ENCODE measurements at places on chromosomes 1 and 21.

DNA sequence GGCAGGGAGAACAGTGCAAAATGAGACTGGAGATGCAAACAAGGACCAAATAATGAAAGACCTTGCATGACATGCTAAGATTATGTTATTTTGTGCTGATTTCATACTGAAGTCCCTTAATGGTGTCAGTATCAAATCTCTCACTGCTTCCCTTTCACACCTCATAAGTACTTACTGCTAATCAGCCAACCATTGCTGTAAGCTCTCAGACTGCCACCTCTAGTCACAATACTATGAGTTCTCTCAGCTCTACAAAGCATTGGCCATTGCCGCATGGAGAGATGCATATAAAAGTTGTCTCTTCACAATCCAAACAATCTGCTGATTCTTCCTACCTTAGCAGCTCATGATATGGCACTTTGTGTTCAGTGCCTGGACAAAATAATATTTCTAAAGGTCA is 375.4 kb downstream of the LTN1 start:
- no peak for DNase-seq

- DNase-seq = peak; percentile 17
Observed at GRCh38 chr1:231390071-231390470, 32.0 kb downstream of the EGLN1 start.

DNA sequence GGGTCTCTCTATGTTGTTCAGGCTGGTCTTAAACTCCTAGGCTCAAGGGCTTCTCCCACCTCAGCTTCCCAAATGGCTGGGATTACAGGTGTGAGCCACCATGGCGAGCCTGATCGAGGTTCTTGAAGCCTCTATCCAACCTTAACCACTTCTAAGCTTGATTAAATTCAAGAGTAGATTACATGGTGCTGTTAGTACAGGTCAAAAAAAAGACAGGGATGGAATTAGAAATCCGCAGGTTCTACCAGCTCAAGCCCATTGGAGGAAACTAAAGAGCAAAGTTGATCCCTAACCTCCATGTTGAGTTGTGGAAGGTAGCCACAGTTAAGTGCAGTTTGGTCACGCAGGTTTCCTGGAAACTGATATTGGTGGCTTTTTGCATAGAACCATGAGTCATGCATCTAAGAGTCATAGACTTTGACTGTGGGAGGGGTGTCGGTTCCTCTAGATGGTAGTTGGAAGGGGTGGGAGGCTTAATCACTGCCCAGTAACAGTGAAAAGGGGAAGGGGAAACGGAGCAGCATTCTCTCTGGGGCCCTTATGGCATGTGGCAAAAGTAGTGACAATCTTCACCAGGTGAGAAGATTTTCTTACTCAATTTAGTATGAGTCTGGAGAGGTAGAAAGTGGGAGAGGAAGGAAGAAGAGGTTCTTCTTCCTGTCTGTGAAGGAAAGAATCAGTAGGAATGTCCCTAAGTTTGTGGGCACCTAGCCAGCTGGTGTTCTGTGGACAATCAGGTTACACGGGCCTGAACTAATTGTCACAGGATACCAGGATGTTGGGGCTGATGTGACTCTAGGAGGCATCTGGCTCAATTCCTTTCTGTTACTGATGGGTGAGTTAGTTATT is 7.0 kb downstream of the CD53 start:
- DNase-seq = peak; percentile 82

- no peak for DNase-seq
Observed at GRCh38 chr1:226603858-226604559, 55.4 kb downstream of the STUM start.

DNA sequence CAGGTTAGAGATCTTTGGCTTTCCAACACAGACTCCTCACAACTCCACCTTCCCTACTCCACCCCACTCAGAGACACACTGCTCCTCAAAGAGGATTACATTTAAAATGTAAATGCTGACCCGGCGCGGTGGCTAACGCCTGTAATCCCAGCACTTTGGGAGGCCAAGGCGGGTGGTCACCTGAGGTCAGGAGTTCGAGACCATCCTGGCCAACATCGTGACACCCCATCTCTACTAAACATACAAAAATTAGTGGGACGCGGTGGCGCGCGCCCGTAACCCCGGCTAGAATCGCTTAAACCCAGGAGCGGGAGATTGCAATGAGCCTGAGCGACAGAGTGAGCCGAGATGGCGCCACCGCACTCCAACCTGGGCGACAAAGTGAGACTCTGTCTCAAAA is 1.8 kb upstream of the ANP32E start:
- no peak for DNase-seq

DNA sequence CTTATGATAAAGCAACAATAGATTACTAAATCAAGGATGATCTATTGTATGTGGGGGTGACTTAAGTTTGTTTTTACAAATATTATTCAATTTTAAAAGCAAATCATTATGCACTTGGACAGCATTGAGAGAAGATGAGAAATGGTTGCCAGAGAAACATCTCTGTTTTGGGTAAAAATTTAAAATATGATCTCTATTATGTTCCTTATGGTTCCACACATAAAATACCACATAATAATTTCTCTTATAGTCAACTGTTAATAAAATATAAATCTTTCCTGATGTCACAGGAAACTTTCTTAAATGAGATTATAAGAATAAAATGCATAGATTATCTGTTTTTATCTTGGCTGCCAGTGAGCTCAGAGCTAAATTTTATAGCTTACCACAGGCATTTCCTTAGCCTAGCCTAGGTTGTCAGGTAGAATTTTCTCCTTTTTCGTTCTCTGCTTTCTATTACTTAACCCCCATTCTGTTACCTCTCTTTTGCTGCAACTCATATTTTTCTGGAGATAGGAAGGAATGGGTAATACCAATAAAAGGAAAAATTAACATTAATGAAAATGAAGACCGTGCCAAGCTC is 109.7 kb downstream of the TGFB2 start:
- no peak for DNase-seq

DNA sequence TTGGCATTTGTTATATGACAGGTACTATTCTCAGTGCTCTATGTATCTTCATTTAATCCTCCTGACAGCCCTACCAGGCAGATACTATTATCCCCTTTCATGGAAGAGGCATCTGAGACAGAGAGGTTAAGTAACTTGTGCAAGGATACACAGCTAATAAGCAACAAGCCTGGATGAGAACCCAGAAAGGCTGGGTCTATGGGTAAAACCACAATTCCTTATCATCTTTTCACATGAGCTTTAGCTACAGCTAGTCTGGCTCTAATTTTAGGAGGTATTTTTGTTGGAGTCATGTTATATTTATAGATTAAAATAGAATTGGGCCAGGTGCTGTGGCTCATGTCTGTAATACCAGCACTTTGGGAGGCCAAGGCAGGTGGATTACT is 27.7 kb downstream of the DNTTIP2 start:
- no peak for DNase-seq

GRCh38 chr1:212188599-212189351 is 96.4 kb upstream of the PPP2R5A start:
- no peak for DNase-seq

DNA sequence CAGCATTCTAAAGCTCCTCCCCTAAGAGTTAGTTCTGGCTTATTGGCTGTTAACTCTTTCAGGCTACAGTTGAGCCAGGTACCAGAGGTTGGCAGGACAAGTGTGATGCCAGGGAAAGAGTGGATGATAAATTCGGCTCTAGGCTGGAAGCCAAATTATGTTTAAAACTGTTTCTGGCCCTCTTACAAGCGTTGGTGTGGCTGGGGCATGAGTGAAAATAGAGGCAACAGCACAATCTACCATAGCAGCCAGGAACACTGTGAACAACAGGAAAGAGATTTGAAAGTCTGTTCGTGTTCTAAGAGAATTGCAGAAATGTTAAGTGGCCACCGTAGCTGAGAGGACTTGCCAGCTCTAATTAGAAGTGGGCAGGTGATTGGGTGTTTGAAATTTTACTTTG is 84.2 kb downstream of the CDC7 start:
- no peak for DNase-seq

DNA sequence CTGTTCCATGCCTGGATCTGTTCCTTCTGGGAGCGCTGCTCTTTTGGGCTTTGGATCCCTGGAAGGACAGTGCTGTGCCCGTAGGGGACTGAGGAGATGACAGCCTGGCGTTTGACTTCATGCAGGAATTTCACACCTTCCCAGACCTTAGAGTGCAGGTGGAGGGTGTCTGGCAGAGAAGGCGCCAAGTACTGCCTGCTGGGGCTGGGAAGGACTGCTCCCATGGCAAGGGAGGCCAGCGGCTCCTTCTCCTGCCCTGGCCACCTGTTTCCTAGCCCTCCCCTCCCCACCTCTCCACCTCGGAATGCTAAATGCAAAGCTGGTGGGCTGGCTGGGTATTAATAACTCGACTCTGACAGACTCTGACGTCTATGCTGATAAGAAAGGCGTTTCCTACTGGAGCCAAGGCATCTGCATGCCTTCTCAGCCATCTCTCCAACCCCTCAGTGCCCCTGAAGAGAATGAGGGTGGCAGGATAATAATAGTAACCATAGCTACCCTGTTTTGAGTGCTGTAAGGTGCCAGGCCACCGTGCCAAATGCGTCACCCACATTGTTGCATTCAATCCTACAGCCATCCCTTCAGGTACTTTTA is 17.5 kb upstream of the PDIK1L start:
- no peak for DNase-seq

GRCh38 chr1:196951711-196952394 is 8.3 kb downstream of the CFHR2 start:
- DNase-seq = no peak

DNA sequence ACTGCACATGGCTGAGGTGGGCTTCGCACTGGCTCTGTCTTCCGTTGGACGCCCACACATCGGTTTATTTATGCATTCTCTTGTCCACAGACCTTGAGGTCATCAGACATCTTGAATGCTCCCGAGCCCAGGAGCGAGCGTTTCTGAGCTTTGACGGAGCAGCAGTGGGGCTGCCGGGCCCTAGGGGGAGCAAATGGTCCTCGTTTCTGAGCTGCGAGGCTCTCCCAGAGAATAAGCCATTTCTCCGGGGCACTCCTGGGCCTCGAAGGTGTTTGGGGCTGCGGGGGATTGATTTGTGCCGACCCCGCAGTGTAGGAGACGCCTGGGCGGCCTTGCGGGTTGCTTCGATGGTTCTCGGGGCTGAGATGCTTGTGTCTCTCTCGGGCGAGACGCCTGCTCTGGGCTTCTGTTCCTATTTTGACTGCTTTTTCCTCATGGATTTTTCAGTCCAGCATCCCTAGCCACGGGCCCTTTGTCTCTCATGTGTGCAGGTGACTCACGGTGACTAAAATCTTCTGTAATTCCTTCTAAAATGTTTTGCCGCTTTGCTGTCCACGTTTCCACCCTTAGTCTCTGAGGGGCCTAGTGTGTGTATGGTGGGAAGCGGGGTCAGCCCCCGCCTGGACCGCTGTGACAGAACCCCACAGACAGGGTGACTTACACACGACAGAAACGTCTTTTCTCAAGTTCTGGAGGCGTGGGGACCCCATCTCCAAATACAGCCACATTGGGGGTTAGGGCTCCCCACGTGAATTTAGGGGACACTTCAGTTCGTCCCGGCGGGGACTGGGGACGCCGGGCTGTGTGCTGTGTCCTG is 62.1 kb downstream of the FAAP20 start:
- no peak for DNase-seq

GRCh38 chr1:77673716-77674355 is 8.6 kb downstream of the ZZZ3 start:
- no peak for DNase-seq

DNA sequence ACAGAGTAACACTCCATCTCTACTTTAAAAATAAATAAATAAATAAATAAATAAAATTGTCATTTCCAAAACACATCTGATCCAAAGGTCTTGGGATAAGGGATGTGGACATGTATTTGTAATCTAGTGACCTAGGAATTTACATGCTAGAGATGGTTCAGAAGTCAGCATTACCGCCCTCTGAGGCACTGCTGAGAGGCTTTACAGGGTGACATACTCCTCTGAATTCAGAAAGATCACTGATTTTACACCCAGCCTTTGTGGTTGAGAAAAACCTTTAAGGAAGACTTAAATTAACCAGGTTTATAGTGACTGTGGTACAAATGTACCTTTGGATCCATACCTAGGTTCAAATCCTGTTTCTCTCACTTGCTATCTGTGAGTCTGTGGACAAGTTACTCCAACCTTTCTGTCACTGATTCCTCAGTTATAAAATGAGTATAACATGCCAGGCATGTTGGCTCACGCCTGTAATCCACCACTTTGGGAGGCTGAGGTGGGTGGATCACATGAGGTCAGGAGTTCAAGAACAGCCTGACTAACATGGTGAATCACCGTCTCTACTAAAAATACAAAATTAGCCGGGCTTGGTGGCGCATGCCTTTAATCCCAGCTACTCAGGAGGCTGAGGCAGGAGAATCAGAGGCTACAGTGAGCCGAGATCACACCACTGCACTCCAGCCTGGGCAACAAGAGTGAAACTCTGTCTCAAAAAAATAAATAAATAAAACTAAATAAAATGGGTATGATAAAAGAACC is 20.1 kb downstream of the OSBPL9 start:
- DNase-seq = no peak

DNA sequence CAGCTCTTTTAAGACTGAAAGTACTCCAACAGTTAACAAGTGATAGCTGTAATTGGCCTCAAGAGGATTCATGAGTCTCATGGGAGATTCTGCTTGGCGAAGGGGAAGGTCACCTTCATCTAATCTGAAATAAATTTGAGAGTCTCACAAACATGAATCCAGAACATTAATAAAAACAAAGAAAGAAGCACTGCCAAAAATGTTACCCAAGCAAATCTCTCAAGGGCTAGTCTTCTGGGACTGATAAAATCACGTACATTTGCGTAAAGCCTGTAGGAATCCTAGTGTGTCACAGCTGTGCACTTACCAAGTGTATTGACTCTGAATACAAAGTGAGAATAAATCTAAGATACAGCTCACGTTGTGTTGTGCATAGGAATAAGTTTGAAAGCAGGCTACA is 21.2 kb upstream of the NUF2 start:
- no peak for DNase-seq

Measured in stimulated activated CD4-positive, alpha-beta T cell treated with anti-CD3 and anti-CD28 coated beads, Interleukin-4, amount 100 ng/mL, for 24 hours (primary cell).